Activated CD4-positive, alpha-beta T cell treated with anti-CD3 and anti-CD28 coated beads for 24 hours (primary cell): ENCODE measurements at places on chromosomes 2 and 18.

- no peak for DNase-seq
Observed at GRCh38 chr18:31736630-31737029, 24.1 kb downstream of the SLC25A52 start.

GRCh38 chr2:95053543-95053942 is 28.0 kb downstream of the MAL start:
- no peak for DNase-seq

DNA sequence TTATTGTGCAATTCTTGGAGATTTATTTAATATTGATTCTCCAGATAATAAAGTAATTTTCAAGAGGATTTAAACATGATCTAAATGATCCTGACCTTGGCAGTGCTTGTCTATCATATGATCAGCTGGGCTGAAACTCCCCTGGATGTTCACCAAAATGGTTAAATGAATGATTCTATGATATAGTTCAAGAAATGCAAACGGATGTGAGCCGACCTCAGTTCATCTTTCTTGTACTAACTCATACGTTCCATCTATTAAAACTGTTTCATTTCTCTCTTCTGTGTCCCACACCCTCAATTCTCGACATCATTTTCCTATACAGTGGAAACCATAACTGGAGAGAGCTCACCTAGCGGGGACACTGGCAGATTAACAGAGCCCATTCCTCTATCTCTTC is 281.7 kb upstream of the CCDC68 start:
- DNase-seq: no peak

GRCh38 chr2:238498691-238499295 is 72.1 kb downstream of the ASB1 start:
- no peak for DNase-seq

DNA sequence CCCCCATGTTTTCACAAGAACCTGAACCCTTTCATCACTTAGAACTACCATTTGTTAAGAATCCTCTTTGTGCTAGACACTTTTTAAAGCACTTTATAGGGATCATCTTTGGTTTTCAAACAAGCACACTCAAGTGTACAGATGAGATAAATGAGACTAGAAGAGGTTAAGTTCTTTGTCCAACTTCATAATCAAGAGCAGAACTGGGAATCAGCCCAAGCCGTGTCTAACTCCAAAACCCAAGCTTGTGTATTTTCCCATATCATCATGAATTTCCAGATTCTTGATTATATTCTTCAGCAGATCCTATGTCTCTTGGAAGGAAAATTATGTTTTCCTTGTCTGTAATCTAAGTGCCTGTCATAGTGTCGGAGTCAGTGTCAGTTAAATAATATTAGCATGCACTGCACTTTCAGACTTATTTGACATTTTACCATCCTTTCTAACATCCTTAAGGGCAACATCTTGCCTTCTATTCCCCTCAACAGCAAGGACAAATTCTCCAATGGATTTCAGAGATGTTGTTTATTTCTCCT is 123.0 kb upstream of the SETBP1 start:
- DNase-seq: no peak

DNA sequence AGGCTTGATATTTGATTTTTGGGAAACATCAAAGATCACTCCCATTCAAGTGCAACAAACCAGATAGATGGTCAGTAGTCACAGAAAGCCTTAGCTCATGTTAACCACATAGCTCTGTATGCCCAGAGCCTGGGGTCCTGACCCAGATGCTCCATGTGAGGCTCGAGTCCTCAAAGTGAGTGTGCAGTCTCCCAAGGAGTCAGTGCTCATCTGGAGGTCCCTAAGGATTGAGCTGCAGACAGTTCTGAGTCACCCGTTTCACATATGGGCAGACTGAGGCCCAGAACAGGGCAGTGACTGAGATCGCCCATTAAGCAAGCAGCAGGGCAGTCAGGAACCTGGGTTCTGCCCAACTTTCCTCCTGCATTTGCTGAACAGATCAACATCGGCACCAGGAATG is 9.2 kb downstream of the TMEM37 start:
- DNase-seq: no peak

DNA sequence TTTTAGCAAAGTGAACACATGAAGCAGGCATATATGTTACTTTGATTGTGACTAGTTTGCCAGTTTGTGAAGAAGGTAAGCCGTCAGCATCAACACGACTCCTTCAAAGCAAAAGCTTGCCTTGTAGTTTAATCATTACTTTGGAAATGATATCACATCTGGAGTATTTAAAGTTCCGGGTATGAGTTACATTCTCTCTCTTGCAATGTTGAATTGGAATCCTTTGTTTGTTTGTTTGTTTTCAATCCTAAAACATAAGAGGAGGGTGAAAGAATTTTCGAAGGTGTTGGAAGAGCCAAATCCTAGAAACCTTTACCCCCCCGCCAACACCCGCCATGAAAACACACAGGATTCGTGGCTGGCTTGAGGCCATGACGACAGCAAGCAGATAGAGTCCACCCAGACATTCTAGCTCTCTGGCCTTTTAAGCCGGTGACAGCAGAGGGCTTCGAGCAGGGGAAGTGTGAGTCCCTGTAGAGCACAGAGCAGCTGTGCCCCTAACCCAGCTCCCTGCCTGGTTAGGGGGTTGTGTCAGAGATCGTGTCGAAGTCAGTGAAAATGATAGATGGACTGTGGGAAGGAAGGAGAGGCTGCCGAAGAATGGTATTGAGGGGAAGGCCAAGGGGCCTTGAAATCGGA is 103.8 kb upstream of the SMIM21 start:
- DNase-seq: no peak

DNA sequence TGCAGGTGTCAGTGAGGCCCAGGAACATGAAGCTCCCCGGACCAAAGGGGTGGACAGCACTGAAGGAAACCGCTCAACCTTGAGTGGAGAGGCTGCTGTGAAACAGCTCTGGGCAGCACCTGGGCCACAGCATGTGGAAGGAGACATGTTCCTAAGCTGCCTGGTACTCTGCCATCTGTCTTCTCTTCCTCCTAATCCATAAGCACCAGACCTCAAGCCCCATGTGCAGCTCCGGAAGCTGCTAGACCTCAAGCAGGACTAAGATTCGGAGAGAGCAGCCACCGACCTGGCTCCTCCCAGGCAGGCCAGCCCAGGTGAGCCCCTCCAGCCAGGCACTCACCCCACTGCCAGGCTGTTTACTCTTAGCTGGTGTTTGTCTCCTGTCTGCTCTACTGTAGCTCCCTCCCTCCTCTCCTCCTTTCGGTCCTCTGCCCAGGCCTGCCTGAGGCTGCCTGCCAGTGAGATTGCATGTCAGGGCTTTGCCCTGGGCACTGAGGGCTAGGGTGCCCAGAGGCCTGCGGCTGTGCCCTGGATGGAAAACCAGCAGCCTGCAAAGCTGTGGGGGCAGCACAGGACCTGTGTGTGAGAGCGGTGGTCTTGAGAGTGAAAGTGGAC is 53.7 kb downstream of the BCL11A start:
- DNase-seq: no peak
